ENCODE measurements at places on chromosomes 2 and 18.
A peak's percentile ranks its signal among the peaks of the same experiment; 100 is the strongest.

- peak; percentile 70 for DNase-seq
Measured at GRCh38 chr2:241011751-241012510, 13.5 kb downstream of the SNED1 start.

DNA sequence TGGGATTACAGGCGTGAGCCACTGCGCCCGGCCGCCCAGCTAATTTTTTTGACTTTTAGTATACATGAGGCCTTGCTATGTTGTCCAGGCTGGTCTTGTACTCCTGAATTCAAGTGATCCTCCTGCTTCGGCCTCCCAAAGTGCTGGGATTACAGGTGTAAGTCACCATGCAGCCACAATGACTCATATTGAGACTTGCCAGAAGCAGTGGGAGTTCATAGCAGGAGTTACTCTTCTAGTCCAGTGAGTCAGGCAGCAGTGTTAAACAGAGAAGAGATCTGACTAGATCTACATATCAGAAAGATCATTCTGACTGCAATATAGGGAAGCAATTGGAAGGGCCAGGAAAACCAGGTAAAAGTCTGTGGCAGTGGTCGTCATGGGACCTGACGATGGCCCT lies 1.5 kb upstream of the FLACC1 start:
- DNase-seq: no peak

DNA sequence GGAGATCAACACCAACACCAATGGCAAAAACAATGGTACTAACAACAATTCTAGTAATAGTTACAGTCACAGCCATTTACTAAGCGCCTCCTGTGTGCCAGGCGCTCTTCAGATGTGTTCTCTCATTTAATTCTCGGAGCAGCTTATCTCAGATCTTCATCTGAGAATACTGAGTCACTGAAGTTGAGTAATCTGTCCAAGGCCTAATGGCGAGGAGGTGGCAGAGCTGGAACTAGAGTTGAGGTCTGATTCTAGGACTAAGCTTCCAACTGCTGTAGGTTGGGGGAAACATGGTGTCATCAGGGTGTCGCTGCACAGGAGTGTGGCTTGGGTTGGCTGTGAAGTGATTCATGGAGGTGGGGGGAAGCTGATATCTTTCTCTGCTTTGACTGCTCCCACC lies 156.1 kb downstream of the DYSF start:
- no peak for DNase-seq

GRCh38 chr18:65750389-65751154 lies at the start of gene CDH7:
Gene CDH7 (plus strand): TSS chr18:65751012. CDS start chr18:65762843, 11,831 bp downstream.
- DNase-seq: no peak

- no peak for DNase-seq
Measured at GRCh38 chr2:156884216-156884615, 373.3 kb upstream of the GALNT5 start.

DNA sequence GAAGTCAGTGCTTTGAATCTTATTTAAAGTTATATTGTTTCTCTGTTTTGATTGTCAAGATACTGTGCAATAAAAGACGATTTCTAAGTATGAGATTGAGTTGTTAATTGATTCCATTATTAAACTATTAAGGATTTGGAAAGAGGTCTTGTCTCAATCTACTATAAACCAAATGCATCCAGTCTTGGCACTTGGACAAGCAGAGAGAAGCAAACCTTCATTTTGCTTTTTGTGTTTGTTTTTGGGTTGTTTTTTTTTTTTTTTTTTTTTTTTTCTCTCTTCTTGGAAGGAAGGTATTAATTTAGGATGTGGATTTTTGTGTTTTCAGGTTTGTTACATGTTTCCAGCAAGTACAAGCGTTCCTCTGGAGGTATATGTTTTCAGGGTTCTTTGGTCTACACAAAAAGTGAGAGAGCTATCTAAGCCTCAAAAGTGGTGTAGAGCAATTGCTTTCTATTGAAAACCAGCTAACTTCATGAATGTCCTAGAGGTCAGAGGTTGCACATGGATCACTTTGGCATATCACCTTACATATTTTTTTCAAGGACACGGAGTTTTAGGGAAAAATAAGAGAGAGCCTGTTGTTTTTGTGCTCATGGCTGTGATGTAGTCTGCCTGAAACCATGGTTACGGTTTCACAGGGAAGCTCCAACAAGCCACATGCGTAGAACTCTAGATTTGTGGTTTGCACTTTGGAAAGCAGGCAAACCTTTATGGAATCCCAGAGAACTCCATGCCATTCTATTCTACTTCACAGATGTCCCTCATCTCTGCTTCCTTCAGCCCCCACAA lies 1.8 kb downstream of the PRKCE start:
- DNase-seq: no peak
